ENCODE measurements at places on chromosomes 4 and X. TPM values are rescaled to one million over a fixed set of nuclear protein-coding genes. Genes with fewer than 3 reads are reported as not detected.

Gene KIT
- total RNA-seq = 3.1 TPM

Gene HMX1
- not detected for total RNA-seq

Gene PCDH18
- total RNA-seq = 33.3 TPM

Gene LANCL3
- total RNA-seq = 0.05 TPM

Gene SASH3
- total RNA-seq = not detected

Gene PAGE5
- not detected for total RNA-seq

Gene SUV39H1
- total RNA-seq = 4.7 TPM

Gene XPNPEP2
- not detected for total RNA-seq

Gene F8A3
- total RNA-seq = 6.1 TPM

Gene FGF13
- not detected for total RNA-seq

Gene CLDN24
- not detected for total RNA-seq

Gene XAGE1A
- total RNA-seq = not detected

Gene FREM3
- total RNA-seq = not detected

Gene GPR173
- 8.5 TPM for total RNA-seq

Gene TCEAL7
- total RNA-seq = 16.5 TPM

Gene H2BW2
- 0.59 TPM for total RNA-seq

Gene FAM13A
- total RNA-seq = 10.5 TPM

Gene DCAF12L1
- total RNA-seq = not detected

Gene MAGEA10
- total RNA-seq = not detected

Gene BEX3
- total RNA-seq = 196 TPM

Gene GAGE12F
- not detected for total RNA-seq

Gene CXCL3
- 0.20 TPM for total RNA-seq

Gene DMRTC1
- total RNA-seq = not detected

Gene GLRB
- 12.6 TPM for total RNA-seq

Gene LRIT3
- not detected for total RNA-seq

Gene APOO
- total RNA-seq = 46.3 TPM

Gene PNCK
- total RNA-seq = 3.5 TPM

Gene GUCY1A1
- 29.4 TPM for total RNA-seq

Gene ART3
- total RNA-seq = not detected

Gene SAGE1
- not detected for total RNA-seq

Gene PRR32
- total RNA-seq = not detected

Gene CSAG2
- total RNA-seq = not detected

Gene EPGN
- total RNA-seq = 1.1 TPM

Gene VCX3A
- total RNA-seq = not detected

Gene RHOXF2B
- total RNA-seq = not detected

Gene RASL11B
- 8.1 TPM for total RNA-seq

Gene MAGEA12
- total RNA-seq = not detected

Gene NR0B1
- total RNA-seq = not detected

Gene NDST3
- 1.3 TPM for total RNA-seq

Gene KLF8
- total RNA-seq = 1.2 TPM

Gene SPIN2A
- 2.3 TPM for total RNA-seq

Gene HERC3
- 16.7 TPM for total RNA-seq

Gene PTTG2
- 0.45 TPM for total RNA-seq

Gene SSX2
- not detected for total RNA-seq

Gene SPINK2
- not detected for total RNA-seq

Gene AFAP1
- total RNA-seq = 107 TPM

Gene FHIP1A
- total RNA-seq = 1.7 TPM

Gene ZDHHC15
- total RNA-seq = 0.15 TPM

Gene TNMD
- not detected for total RNA-seq

Gene KIAA1210
- not detected for total RNA-seq

Gene WAS
- total RNA-seq = 0.37 TPM

Gene SUPT20HL1
- not detected for total RNA-seq

Gene RAB40A
- 0.45 TPM for total RNA-seq

Measured in chondrocyte (in vitro differentiated cells).